ENCODE measurements at places on chromosomes 7 and 10.
A peak's percentile ranks its signal among the peaks of the same experiment; 100 is the strongest.

GRCh38 chr7:45185028-45185863 is 27.7 kb downstream of the RAMP3 start:
- DNase-seq, result peak; percentile 7

GRCh38 chr7:54802841-54803240 is 43.8 kb upstream of the SEC61G start:
- no peak for DNase-seq

GRCh38 chr7:123645516-123645915 is 10.2 kb upstream of the LMOD2 start:
- DNase-seq, result no peak

DNA sequence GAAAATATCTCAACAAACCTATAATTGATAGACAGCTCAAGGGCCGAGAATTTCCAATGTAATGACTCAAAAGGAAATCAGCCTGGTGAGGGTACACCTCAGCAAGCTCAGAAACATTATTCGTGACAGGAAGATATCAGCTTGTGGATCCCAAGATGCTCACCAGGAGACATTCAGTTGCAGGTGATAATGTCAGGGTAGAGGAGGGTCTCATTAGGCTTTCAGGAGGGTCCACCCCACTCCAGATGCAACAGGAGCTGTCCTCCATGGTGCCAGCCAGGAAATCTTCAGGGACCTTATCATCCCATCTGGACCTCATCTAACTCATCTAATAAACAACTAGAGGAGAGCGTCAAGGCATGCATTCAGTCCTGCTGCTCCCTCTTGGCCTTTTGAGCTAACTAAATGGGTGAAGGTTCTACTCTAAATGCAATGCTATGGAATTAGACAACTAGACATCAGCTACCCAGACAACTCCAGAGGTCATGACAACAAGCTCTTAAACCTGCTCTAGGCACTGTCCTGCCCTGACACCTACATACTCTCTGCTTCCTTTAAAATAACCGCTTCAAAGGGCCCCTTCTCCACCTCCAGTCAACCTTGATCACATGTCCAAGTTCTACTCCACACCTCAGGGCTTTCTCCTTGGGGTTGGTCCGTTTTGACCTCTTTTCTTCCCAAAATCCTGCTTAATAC is 4.3 kb upstream of the GIMAP5 start:
- DNase-seq, result no peak

DNA sequence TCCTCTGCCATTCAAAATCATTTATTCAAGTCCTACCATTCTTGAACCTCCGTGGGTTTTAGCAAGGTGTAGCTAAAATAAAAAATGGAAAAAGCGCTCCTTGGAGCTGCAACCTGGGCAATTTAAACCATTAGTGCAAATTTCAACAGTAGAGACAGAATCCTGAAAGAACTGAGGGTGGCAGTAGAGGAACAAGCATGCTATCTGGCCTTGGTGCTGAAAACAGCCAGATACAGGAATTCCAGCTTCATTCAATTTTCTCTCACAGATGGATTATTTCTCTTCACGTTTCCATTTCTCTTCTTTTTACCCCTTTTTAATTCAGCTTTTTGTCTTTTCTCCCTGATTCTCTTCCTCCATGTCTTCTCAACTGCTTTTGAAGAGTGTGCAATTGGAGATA is 77.7 kb downstream of the OTUD1 start:
- no peak for DNase-seq

- DNase-seq, result no peak
Measured at GRCh38 chr10:44572146-44572545, 187.2 kb upstream of the CXCL12 start.

GRCh38 chr7:111012799-111013675 is 77.9 kb upstream of the LRRN3 start:
- DNase-seq, result no peak
